ENCODE measurements at places on chromosomes 11 and 22. TPM values are rescaled to one million over a fixed set of nuclear protein-coding genes. Genes with fewer than 3 reads are reported as not detected.

DNA sequence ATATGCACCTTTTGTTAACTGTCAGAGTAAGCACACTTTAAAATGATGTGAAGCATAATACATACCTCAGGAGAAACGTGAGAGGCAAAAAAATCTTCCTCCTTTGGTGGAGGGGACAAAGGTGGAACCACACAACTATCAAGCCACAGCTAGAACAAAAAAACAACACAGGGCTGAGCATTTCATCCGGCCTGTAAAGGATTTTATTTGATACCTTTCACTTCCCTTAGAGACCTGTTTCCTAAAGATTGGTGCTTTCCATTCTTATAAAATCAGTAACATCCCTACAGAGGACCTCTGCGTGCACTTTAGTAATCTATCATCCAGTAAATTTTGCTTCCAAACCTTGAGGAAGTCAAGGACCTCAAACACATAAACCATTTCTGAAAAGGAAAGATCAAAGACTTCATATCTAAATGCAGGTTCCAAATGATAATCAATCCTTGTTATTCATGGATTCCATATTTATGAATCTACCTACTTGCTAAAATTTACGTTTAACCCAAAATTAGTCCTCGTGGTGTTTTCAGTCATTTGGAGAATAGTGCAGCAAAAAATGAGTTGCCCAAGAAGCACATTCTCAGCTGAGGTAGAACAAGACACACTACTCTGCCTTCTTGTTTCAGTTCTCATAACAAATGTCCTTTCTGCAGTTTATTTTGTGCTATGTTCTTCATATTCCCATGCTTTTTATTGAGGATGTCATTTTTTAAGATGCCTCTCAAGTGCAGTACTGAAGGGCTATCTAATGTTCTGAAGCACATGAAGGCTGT lies 22.7 kb downstream of the ARFGAP3 start:
- no peaks in the 10 kb centered on the region for H3K4me1 ChIP-seq
- H3K36me3 ChIP-seq: peaks cover 26% of the 10 kb centered on the region
- H3K27ac ChIP-seq: no peak overlapping the region
- no peak for DNase-seq
- no peak overlapping the region for H3K4me3 ChIP-seq

DNA sequence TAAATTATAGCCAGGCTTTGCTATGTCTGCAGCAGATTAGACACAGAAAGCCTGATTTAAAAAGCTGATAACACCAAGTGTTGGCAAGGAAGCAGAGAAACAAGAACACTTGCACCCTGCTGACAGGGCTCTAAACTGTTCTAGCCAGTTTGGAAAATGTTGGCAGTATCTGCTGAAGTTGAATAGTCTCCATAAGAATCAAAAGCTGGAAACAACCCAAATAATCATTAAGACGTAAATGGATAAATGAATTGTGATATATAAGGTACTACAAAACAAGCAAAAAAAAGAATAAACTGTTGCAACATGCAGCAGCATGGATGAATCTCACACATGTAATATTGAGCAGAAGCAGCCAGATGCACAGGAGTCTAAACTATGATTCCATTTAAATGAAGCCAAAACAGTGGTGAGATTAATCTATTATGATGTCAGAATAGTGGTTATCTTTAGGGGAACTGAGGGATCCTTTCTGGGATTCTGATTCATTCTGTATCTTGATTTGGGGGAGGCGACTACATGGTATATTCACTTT lies 40.4 kb upstream of the ADORA2A start:
- H3K4me1 ChIP-seq: no peaks in the 10 kb centered on the region
- no peaks in the 10 kb centered on the region for H3K27me3 ChIP-seq
- H3K36me3 ChIP-seq: no peaks in the 10 kb centered on the region

DNA sequence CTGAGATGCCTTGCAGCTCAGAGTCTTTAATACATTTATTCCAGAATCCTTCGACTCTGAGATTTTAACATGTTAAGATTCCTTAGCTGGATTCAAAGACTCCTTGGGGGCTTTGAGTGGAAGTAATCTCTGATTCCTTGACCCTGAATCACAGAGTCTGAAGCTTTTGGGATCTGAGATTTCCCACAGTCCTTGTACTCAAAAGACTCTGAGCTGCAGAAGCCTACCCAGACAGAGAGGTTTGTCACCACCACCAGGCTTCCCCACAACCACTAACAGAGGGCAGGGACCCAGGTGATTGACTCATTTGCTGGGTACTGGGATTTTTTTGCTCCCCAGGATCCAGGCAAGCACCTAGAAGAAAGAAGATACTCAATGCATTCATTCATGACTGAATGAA lies 1.4 kb upstream of the SERPINH1 start:
- no peak overlapping the region for H3K4me3 ChIP-seq
- peaks cover 20% of the 10 kb centered on the region for H3K4me1 ChIP-seq
- H3K36me3 ChIP-seq: no peaks in the 10 kb centered on the region
- H3K27ac ChIP-seq: no peak overlapping the region

- no peak overlapping the region for H3K4me3 ChIP-seq
- peaks cover 15% of the 10 kb centered on the region for H3K4me1 ChIP-seq
- no peaks in the 10 kb centered on the region for H3K27me3 ChIP-seq
- no peak overlapping the region for H3K27ac ChIP-seq
Observed at GRCh38 chr22:26544489-26544888, 32.2 kb upstream of the TFIP11 start.

GRCh38 chr11:37657645-37658044 lies 1059.6 kb upstream of the RAG2 start:
- no peak overlapping the region for H3K27ac ChIP-seq
- no peak for DNase-seq
- H3K27me3 ChIP-seq: no peaks in the 10 kb centered on the region
- no peaks in the 10 kb centered on the region for H3K4me1 ChIP-seq
- no peak overlapping the region for H3K4me3 ChIP-seq

GRCh38 chr22:17706947-17707346 lies 67.3 kb downstream of the BID start:
- H3K4me3 ChIP-seq: no peak overlapping the region
- peaks cover 11% of the 10 kb centered on the region for H3K4me1 ChIP-seq
- no peak overlapping the region for H3K27ac ChIP-seq
- H3K36me3 ChIP-seq: no peaks in the 10 kb centered on the region
- DNase-seq: no peak

DNA sequence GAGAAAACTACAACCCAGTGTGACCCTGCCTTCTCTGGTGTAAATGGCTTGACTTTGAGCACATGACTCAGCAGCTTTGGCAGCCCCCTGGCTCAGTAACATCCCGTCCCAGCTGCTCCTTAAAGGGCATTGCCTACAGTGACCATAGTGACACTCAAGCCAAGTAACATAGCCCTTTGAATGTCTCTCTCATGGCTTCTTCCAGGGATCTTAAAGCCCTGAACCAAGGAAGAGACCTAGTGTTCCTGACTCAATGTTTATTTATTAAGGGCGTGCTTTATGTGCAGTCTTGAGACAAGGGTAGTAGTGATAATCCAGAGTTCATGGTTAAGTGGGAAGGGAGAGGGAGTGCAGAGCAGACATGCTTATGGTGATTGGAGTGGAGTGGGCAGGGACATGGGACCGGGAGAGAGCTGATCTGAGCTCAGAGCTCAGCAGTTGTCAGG lies 125.7 kb downstream of the PARVA start:
- no peaks in the 10 kb centered on the region for H3K4me1 ChIP-seq
- H3K27me3 ChIP-seq: no peaks in the 10 kb centered on the region
- no peak overlapping the region for H3K4me3 ChIP-seq
- H3K27ac ChIP-seq: no peak overlapping the region
- no peak for DNase-seq
- no peaks in the 10 kb centered on the region for H3K36me3 ChIP-seq

GRCh38 chr22:44455151-44455962 lies 42.7 kb downstream of the RTL6 start:
- peak overlapping the region; percentile 7 for H3K4me3 ChIP-seq
- peak; percentile 84 for DNase-seq
- no peaks in the 10 kb centered on the region for H3K36me3 ChIP-seq
- no peaks in the 10 kb centered on the region for H3K27me3 ChIP-seq
- H3K27ac ChIP-seq: peak overlapping the region; percentile 60

DNA sequence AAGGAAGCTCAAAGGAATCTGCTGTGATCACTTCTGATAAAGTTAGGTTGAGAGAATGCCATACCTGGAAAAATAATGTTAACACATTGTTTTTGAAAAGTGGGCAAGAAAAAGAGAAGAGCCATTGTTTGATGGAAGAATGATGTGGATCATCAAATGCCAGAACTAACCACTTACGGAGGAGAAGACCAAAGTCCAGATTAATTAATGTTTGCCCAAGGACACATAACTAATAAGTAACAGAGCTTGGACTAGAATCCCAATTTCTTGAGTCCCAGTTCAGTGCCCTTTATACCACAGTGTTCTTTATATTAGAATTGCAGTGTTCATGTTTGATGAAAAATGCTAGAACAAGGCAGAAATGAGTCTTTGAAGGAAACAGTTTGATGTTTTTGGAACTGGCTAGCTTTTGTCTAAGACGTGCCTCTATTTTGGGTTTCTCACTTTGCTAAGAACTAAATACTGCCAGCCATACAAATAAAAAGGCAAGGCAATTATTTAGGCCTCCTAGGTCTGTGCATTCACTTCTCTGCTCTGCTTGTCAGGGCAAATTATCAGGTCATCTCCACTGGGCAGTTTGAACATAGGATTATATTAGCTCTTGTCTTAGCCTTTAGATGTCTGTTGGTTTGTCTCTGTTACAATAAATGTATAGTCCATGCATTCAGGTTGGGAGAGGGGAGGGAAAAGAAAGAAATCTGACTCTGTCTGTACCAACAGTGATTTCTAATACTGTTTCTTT lies 72.3 kb downstream of the TRIM44 start:
- H3K27ac ChIP-seq: no peak overlapping the region
- H3K27me3 ChIP-seq: no peaks in the 10 kb centered on the region
- H3K36me3 ChIP-seq: peaks cover 8% of the 10 kb centered on the region
- no peak overlapping the region for H3K4me3 ChIP-seq

The GRK3 gene
- total RNA-seq: 2.9 TPM

The LDHAL6A gene
- total RNA-seq: 0.20 TPM

The MRPL23 gene
- 51.0 TPM for total RNA-seq

- H3K27ac ChIP-seq: no peak overlapping the region
- no peaks in the 10 kb centered on the region for H3K27me3 ChIP-seq
- peak; percentile 45 for DNase-seq
- H3K4me1 ChIP-seq: peaks cover 24% of the 10 kb centered on the region
- H3K4me3 ChIP-seq: no peak overlapping the region
Observed at GRCh38 chr11:35305670-35306382, 113.5 kb downstream of the SLC1A2 start.

DNA sequence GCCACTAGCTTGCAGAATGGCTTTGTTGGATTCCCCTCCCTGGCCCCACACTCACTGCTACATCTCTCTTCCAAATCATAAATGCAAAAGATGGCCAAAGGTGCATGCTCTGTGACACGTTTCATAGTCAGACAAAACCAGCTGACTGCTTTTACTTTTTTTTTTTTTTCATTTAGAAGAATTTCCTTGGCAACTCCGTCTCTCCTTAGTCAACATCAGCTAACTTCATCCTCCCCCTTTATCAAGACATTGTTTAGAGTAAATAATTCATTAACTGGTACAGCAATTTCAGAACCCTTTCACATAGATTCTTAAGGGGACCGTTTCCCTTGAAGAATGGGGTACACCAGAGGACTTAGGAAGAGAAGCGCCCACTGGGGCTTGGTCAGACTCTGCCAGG lies 16.0 kb downstream of the KCNQ1OT1 start:
- H3K4me1 ChIP-seq: no peaks in the 10 kb centered on the region
- H3K4me3 ChIP-seq: no peak overlapping the region
- no peak overlapping the region for H3K27ac ChIP-seq
- H3K27me3 ChIP-seq: no peaks in the 10 kb centered on the region
- DNase-seq: no peak
- H3K36me3 ChIP-seq: peaks cover 4% of the 10 kb centered on the region

The BEST1 gene
- 0.26 TPM for total RNA-seq

The UBQLNL gene
- 0.47 TPM for total RNA-seq

DNA sequence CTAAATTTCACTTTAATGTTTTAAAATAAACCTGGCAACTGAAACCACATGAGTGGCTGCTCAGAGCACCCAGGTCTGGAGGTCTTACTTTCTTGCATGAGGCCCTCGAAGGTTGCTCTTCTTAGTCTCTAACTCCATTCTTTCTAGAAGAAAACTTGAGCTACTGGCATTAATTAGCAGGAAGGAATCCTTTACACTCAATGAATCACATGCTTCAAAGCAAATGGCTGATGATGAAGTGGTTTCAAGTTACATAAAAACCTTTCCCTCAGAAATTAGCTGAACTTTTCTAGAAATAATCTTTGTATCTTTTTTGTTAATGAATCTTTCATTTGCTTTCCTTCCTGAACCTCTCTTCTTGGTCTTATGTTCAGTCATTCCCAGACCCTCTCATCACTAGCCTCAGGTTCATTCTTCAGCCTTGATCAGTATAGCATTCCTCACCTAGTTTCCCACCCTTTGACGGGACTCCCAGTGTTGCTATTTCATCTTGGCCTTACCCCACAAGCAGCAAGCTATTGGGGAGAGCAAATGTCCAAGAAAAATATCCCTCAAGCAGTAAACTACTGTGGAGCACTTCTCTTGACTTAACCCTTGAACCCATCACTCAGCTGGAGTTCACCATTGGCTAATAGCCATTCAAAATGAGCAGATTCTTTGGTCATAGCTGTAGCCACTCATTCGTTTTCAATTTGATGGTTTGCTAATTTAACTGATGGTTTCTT lies 75.1 kb downstream of the INSC start:
- no peak overlapping the region for H3K4me3 ChIP-seq
- DNase-seq: no peak
- no peaks in the 10 kb centered on the region for H3K27me3 ChIP-seq
- no peak overlapping the region for H3K27ac ChIP-seq
- no peaks in the 10 kb centered on the region for H3K36me3 ChIP-seq
- no peaks in the 10 kb centered on the region for H3K4me1 ChIP-seq

The HEPHL1 gene
- not detected for total RNA-seq

- no peak overlapping the region for H3K27ac ChIP-seq
- H3K36me3 ChIP-seq: no peaks in the 10 kb centered on the region
- H3K4me3 ChIP-seq: no peak overlapping the region
Observed at GRCh38 chr11:9330387-9331384, 16.3 kb upstream of the TMEM41B start.

- no peak overlapping the region for H3K4me3 ChIP-seq
- no peak overlapping the region for H3K27ac ChIP-seq
- DNase-seq: no peak
- H3K36me3 ChIP-seq: no peaks in the 10 kb centered on the region
- H3K27me3 ChIP-seq: no peaks in the 10 kb centered on the region
Observed at GRCh38 chr22:18909556-18909955, 3.4 kb downstream of the DGCR6 start.

- H3K36me3 ChIP-seq: peaks cover 19% of the 10 kb centered on the region
- H3K27ac ChIP-seq: peak overlapping the region; percentile 97
- H3K27me3 ChIP-seq: no peaks in the 10 kb centered on the region
- H3K4me3 ChIP-seq: peak overlapping the region; percentile 77
- peaks cover 72% of the 10 kb centered on the region for H3K4me1 ChIP-seq
Observed at GRCh38 chr11:62709247-62710000, 1.9 kb downstream of the GNG3 start.

The CAVIN3 gene
- not detected for total RNA-seq

The ANGPTL5 gene
- total RNA-seq: not detected

The LRP4 gene
- not detected for total RNA-seq

The MRGPRE gene
- total RNA-seq: not detected

Data from CD4-positive, alpha-beta memory T cell (primary cell).